ENCODE measurements at places on chromosomes 5 and 9.

DNA sequence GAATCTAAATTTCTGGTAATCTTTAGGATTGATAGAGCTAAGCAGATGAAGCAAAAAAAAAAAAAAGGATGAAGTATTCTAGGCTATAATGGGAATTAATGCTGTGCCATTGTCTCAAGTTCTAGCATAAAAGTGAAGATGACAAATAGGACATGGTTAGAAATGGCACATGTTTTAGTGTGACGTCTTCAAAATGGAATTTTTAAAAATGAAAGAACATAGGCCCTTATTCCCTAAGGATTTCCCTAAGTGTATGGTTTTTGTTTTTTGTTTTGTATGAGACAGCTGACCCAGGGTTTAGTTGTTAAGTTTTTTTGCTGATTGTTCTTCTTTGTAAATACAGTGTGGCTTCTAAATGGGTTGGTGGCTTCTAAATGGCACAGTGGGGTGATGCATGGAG, 7.1 kb downstream of the TLE4 start:
- DNase-seq: no peak

- no peak for DNase-seq
Observed at GRCh38 chr5:15748266-15748665, 248.3 kb downstream of the FBXL7 start.

GRCh38 chr5:167406513-167406912, 884.9 kb upstream of the WWC1 start:
- DNase-seq: no peak

- no peak for DNase-seq
Observed at GRCh38 chr9:113853333-113853732, 22.8 kb upstream of the ZNF618 start.

DNA sequence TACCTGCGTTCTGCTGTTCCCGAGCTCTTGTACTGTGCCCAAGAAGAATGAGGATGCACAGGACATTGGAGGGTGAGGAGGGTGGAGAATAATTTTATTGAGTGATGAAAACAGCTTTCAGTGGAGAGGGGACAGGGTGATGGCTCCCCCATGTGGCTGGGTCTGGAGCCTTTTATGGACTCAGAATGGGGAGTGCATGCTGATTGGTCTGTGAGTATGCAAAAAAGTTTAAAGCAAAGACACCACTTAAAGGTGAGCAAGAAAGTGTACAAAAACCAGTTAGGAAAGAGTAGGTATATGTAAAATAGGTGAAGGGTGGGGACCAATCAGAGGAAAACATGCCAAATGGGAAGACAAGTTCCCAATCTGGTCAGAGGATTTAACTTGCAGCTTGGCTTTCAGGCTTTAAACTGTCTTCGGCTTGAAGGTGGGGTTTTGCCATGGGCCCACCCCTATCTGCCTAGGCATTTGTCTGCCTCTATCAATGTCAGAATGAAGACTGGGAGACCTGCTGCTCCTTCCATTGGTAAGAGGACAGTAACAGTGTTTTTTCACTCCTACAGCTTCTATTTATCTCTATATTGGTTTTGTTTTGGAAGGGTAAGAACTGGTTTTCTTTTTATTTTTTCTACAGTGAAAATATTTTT, 118.0 kb upstream of the RAI14 start:
- DNase-seq: peak; percentile 57

DNA sequence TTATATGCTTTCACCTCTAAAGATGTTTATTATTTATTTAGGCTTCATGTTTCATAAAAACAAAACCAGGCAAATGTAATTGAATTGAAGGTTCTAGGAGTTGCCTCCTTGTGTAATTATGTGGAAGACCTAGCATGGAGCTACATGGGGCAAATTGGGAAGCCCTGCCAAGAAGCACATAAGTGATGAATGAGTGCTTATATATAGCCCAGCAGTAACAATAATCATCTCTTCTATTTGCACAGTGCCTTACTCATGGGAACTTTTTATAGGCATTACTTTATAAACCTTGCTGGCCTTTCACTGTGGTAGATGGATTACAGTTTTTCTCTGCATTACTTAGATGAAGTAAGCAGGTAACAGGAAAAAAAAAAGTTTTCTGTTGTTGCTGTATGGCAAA, 40.0 kb upstream of the GRAMD2B start:
- DNase-seq: no peak

DNA sequence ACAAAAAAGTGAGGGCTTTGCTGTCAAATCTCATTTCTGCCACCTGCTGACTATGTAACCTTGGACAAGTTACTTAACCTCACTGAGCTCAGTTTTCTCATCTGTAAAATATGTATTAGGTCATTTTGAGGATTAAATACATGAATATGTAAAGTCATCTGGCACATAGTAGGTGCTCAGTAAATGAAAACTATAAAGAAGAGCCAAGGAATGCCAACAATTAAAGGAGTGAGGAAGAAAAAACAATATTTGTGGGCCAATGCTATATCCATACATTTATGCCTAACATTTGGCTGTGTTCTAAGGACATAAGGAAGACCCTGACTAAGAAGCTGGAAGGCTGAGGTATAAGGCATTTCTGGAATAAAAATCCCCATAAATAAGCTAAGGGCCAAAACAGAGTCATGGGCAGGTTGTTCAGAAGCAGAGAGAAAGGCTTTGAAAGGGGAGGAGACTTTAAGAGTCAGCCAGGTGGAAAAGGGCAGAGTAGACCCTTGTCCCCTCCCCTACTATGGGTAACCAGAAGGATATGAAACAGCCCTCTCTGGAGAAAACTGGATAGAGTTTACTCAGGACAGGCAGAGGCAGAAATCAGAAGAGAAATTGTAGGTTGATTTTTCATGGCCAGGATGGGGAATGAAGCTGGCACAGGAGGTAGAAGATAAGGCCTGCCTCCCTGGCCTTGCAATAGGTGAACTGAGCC, 47.6 kb upstream of the SIL1 start:
- DNase-seq: no peak

- no peak for DNase-seq
Observed at GRCh38 chr9:16715404-16715803, 155.1 kb downstream of the BNC2 start.

DNA sequence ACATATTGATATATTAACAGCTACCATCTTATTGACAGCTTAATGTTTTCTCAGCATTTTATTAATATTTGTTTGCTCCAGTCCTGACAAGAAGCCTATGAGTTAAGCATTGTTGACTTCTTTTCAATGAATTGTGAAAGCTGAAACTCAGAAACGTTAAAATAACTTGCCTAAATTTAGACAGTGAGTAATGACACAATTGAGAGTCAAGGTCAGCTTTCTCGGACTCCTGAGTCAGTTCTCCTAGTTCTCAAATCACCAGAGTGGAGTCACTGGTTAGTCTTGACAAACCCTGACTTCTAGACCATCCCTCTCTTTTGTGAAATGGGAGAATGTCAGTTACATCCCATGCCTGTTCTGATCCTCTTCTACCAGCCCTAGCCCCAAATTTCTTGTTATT, 222.7 kb upstream of the ACO1 start:
- no peak for DNase-seq

- no peak for DNase-seq
Observed at GRCh38 chr9:120626512-120626911, 46.5 kb upstream of the CDK5RAP2 start.

DNA sequence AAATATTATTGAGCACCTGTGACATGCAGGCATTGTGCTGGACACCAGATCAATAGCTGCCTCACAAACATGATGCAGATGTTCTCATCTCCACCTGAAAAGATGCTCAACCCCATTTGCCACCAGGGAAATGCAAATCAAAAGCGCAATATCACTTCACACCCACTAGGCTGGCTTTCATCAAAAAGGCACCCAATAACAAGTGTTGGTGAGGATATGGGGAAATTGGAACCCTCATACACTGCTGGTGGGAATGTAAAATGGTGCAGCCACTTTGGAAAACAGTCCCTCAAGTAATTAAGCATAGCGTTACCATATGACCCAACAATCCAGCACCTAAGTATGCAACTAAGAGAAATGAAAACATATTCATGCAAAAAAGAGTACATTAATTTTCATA, 24.7 kb downstream of the FGF1 start:
- no peak for DNase-seq

DNA sequence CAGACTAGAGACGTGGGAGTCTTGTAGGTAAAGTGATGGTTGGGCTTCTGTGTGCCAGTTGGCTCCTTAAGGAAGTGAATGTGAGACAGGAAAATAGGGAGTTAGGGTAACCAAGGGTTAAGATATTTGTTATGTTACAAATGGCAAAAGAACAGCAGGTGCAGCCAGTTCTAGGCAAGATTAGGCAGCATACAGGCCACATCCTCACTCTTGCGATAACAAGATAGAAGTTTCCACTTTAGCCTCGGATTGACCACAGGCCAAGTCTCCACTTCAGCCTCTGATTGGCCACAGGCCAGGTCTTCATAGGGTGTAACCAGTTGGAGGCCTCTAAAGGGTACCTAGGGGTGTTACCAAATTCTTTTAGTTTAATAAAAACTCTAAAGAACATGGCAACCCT, 54.6 kb upstream of the ABCA1 start:
- no peak for DNase-seq

DNA sequence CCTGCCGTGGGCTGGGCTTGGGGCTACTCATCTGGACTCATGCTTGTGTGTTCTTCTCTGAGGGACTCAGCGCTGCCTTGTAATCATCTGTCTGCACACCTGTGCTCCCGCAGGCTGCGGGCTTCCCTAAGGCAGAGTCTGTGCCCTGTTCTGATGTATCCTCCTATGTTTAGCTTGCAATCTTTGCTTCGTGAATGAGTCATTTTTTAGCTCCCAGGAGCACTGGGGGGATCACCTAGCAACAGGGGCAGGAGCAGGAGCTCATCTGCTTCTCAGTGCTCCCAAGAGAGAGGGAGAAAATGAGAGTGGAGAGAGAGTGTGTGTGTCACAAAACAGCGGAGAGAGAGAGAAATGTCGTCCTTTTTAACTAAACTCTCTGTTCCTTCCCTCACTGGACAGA, 202.4 kb upstream of the ZNF618 start:
- no peak for DNase-seq

DNA sequence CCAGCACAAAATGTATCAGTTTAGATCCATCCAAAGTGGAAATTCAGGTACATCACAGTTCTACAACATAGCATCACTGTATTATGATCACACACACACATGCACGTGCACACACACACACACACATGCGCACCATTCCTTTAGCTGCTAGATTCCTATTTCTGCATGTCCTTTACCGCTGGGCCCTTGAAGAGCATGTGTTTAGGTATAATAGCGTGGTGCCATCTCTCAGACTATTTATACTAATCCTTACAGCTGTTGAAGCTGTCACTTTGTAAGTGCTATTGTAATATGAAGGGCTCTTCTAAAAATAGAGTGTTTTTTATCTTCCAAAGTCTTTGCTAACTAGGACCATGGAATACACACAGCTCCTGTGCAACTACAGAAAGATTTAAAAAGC, 308.8 kb upstream of the TRPC7 start:
- DNase-seq: no peak

DNA sequence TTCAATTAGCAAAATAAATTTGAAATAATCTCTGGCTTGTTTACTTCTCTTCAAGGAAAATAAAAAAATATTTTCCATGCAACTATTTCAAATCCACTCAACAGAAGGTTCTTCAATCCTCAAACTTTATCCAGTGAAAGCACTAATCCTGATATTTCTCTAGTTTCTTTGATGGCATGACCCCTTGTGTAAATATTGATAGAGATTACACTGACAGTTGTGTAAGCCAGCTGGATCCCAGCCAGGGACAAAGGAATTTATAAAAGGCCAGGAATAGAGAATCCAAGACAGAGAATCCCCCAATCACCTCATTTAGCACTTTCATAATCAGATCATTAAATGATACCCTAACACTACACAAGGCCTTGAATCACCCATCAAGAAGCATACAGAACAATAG, 135.2 kb downstream of the GNA14 start:
- DNase-seq: no peak

DNA sequence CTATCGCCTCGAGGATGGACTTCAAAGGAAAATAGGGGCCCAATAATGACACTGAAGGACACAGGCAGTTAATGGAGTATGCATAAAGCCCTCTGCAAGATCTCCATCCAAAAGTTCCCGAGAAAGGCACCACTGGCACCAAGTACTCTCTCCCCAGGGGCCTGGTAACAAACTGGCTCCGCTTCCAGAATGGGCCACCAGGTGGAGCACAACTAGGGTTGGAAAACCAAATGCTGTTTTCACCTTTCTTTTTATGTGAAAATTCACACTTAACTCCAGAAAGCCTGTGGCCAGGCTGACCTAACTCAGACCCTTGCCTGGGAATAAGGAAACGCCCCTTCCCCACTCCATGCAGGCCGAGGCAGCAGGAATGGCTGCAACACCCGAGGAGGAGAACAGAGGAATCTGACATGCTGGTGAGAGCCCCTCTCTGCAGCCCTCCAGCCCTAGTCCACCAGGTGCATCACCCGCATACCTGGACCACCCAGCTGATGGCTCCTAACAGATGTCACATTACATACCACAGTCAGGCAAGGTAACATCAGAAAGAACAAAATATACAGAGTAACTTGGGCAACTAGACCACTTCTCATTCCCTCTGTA, 42.8 kb downstream of the CAMSAP1 start:
- DNase-seq: peak; percentile 78
